IMR-90 (cell line): ENCODE measurements at places on chromosomes 6 and 20. TPM values are rescaled to one million over a fixed set of nuclear protein-coding genes. Genes with fewer than 3 reads are reported as not detected.

GRCh38 chr6:80382811-80383210, 276.3 kb downstream of the BCKDHB start:
- DNase-seq = peak; percentile 49
- no peak overlapping the region for H3K27ac ChIP-seq
- H3K4me3 ChIP-seq = no peak overlapping the region
- H3K36me3 ChIP-seq = no peaks in the 10 kb centered on the region

Gene CDH26
- polyA plus RNA-seq = not detected in 2 replicates

GRCh38 chr6:114100215-114100994, 129.5 kb upstream of the HDAC2 start:
- peak overlapping the region; percentile 32; the same call in 1 of the 2 replicates for H3K27ac ChIP-seq
- DNase-seq = peak; percentile 59
- H3K4me1 ChIP-seq = peaks cover 4% of the 10 kb centered on the region
- H3K27me3 ChIP-seq = no peaks in the 10 kb centered on the region

DNA sequence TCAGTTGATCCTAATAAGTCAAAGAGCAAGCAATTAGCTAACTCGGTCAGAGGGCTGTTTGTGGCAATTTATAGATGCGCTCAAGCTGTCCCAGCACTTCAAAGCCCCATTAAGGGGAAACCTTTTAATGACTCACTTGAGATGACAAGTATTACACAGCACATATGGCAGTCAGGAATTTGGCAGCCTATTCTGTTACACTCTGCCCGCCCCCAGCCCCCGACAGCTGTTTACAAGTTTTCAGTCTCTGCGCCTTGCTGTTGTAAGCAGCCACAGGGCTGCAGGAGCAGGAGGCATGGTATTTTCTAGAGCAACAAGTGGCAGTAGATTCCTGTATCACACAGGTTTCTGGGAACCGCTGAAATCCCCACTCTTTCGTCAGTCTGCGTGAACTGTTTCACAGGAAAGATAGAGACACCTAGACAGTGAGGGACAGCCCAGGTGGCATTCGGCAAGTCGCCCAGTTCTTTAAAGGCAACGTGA, 263.0 kb downstream of the FOXC1 start:
- peaks cover 4% of the 10 kb centered on the region for H3K4me1 ChIP-seq
- no peak overlapping the region for H3K27ac ChIP-seq
- no peaks in the 10 kb centered on the region for H3K36me3 ChIP-seq
- H3K4me3 ChIP-seq = no peak overlapping the region
- H3K27me3 ChIP-seq = no peaks in the 10 kb centered on the region
- peak; percentile 79 for DNase-seq

Gene SGK2
- 0.10 TPM in 1 of 2 replicates, not detected in the other for polyA plus RNA-seq

Gene KCTD20
- polyA plus RNA-seq = 48.5 and 55.4 TPM in 2 replicates

- peak; percentile 63 for DNase-seq
- no peaks in the 10 kb centered on the region for H3K36me3 ChIP-seq
- H3K27ac ChIP-seq = no peak overlapping the region
- peak overlapping the region; percentile 98; the same call in 1 of the 2 replicates for H3K4me3 ChIP-seq
These were observed 844 bp upstream of the ABRACL start for GRCh38 chr6:139027620-139028182.

GRCh38 chr6:145260484-145261175, 474.7 kb downstream of the EPM2A start:
- no peaks in the 10 kb centered on the region for H3K4me1 ChIP-seq
- H3K36me3 ChIP-seq = no peaks in the 10 kb centered on the region
- H3K27ac ChIP-seq = no peak overlapping the region

DNA sequence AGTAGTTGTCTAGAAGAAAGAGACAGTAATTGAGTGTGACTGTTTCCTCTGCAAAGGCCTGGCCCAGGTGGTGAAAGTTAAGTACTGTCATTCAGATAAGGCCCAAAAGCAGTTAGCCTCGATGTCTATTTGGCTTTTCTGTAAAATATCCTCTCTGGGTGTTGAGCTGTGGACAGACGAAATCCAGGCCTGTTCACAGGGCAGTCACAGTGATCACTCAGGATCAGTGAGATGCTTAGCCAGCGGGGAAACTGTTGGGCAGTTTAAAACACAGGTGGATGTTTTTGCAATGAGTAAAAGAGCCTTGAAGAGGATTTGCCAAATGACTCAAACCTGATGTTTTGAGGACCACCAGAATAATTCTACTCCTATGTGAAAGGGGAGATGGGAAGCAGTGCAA, 22.0 kb upstream of the PRDM1 start:
- no peaks in the 10 kb centered on the region for H3K27me3 ChIP-seq
- H3K27ac ChIP-seq = no peak overlapping the region
- H3K4me1 ChIP-seq = peaks cover 4% of the 10 kb centered on the region; the same call in 1 of the 2 replicates
- no peaks in the 10 kb centered on the region for H3K36me3 ChIP-seq
- peak; percentile 38 for DNase-seq
- H3K4me3 ChIP-seq = no peak overlapping the region

DNA sequence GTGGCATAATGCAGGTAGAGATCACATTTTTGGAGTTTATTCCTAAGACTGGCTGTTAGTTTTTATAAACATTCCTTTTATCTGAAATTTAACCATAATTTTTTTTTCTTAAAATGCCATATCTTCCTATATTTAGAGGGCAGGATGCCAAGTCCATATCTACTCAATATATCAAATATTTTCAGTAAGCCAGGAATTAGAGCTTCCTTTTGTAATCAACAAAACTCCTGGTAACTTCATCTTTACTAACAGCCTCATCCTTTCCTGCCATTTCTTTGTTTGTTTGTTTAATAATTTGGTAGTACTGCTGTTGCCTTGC, 136.3 kb downstream of the OLIG3 start:
- H3K27me3 ChIP-seq = peaks cover 3% of the 10 kb centered on the region
- H3K4me3 ChIP-seq = no peak overlapping the region
- no peak for DNase-seq

DNA sequence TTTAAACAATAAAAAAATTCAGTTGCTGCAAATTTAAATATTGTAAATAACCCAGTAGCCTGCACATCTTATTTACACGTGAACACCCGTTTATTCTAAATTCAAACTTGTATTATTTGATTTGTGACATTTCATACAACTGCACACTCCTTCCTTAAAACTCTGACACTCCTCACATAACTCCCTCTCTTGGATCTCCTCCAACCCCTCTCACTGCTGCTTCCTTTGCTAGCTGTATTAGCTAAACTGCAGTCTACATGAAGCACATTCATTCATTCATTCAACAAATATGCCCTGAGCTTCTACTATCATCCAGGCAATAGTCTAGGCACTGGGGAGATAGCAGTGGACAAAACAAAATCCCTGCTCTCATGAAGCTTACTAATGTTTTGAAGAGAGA, 47.0 kb downstream of the FBXL4 start:
- no peaks in the 10 kb centered on the region for H3K27me3 ChIP-seq
- H3K4me1 ChIP-seq = no peaks in the 10 kb centered on the region
- no peak overlapping the region for H3K27ac ChIP-seq
- peaks cover 3% of the 10 kb centered on the region; the same call in 1 of the 2 replicates for H3K36me3 ChIP-seq
- DNase-seq = peak; percentile 4
- no peak overlapping the region for H3K4me3 ChIP-seq

DNA sequence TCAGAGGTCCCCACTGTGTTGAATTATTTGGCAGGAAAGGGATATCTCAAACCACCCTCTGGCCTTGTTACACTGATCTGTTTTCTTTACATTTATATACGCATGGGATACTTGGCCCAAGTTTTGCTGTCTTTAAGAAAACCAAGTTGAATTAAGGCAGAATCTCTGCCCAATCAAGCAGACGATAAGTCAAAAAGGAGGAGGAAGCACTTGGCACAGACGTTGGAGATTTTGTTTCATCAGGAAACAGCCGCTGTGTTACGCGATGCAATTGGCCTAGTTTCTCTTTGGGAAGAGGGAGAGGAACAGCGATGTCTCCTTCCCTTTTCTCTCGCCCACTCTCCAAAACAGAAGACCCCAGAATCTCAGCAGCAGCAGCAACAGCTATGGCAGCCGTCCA, 20.2 kb upstream of the NAA20 start:
- H3K27me3 ChIP-seq = no peaks in the 10 kb centered on the region
- no peak overlapping the region for H3K4me3 ChIP-seq
- no peak for DNase-seq
- H3K27ac ChIP-seq = peak overlapping the region; percentile 17; the same call in 1 of the 2 replicates

Gene SPATA25
- polyA plus RNA-seq = 0.36 and 1.0 TPM in 2 replicates

DNA sequence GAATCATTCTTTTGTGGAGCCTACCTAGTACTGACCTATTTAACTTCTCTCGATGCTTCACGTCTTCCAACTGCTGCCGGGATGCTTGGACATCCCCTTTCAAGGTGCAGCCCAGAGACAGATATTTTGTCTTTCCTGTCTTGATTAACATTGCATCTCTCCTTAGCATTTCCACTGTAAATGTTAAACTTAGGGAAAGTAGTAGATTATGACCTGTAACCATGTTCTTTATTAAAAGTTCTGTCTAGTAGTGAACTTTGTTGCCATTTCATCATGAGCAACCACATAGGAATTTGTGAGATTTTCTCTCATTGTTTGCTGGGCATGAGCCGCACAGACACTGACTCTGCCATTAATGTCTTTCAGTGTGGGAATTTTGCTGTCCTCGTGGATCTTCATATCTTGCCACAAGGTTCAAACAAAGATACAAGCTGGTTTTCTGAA, 117.9 kb downstream of the JAG1 start:
- H3K27me3 ChIP-seq = no peaks in the 10 kb centered on the region
- peaks cover 17% of the 10 kb centered on the region for H3K4me1 ChIP-seq
- no peak overlapping the region for H3K27ac ChIP-seq
- DNase-seq = peak; percentile 66
- H3K4me3 ChIP-seq = no peak overlapping the region

DNA sequence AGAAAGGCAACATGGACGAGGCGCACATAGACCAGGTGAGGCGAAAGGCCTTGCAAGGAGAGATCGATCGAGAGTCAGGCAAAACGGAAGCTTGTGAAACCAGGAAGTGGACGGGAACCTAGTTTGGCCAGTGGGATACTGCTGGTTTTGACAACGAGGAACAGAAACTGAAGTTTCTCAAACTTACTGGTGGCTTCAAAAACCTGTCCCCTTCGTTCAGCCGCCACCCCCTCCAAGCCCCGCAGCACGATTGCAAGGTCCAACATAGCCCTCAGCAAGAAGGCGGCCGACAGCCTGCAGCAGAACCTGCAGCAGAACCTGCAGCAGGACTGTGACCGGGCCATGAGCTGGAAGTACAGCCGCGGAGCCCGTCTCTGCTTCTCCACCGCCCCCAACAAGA, 238.0 kb downstream of the KHDC1L start:
- H3K4me1 ChIP-seq = no peaks in the 10 kb centered on the region
- no peak overlapping the region for H3K27ac ChIP-seq
- H3K27me3 ChIP-seq = no peaks in the 10 kb centered on the region
- no peaks in the 10 kb centered on the region for H3K36me3 ChIP-seq
- DNase-seq = no peak
- H3K4me3 ChIP-seq = no peak overlapping the region

- H3K36me3 ChIP-seq = no peaks in the 10 kb centered on the region
- peak; percentile 100 for DNase-seq
- peaks cover 27% of the 10 kb centered on the region for H3K4me1 ChIP-seq
- H3K4me3 ChIP-seq = no peak overlapping the region
- H3K27me3 ChIP-seq = no peaks in the 10 kb centered on the region
These were observed 26.2 kb downstream of the ARHGAP18 start for GRCh38 chr6:129683601-129684322.

- peaks cover 22% of the 10 kb centered on the region for H3K36me3 ChIP-seq
- H3K4me3 ChIP-seq = no peak overlapping the region
- no peaks in the 10 kb centered on the region for H3K27me3 ChIP-seq
- no peaks in the 10 kb centered on the region for H3K4me1 ChIP-seq
- H3K27ac ChIP-seq = no peak overlapping the region
These were observed 40.0 kb upstream of the GNRH2 start for GRCh38 chr20:3003416-3003815.

Gene ME1
- 15.7 and 21.5 TPM in 2 replicates for polyA plus RNA-seq

DNA sequence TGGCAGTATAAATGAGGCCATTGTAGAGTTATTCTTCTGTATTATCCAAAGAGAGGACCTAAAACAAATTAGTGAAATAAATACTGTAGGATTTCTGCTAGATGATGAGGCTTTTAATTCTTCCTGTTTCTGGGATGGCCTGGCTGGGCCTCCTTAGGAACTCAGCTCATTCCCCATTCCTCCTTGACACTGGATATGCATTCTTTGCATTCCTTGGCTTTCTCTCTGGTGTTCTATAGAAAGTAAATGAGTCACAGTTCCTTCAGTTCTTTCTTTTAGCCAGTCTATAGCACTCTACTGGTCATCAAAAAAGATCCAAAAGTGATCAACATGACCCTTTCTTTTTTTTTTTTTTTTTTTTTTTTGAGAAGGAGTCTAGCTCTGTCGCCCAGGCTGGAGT, 8.6 kb downstream of the OR10C1 start:
- no peaks in the 10 kb centered on the region for H3K4me1 ChIP-seq
- H3K36me3 ChIP-seq = no peaks in the 10 kb centered on the region
- H3K27me3 ChIP-seq = no peaks in the 10 kb centered on the region
- no peak overlapping the region for H3K4me3 ChIP-seq
- no peak overlapping the region for H3K27ac ChIP-seq

Gene MCHR2
- polyA plus RNA-seq = not detected in 2 replicates

DNA sequence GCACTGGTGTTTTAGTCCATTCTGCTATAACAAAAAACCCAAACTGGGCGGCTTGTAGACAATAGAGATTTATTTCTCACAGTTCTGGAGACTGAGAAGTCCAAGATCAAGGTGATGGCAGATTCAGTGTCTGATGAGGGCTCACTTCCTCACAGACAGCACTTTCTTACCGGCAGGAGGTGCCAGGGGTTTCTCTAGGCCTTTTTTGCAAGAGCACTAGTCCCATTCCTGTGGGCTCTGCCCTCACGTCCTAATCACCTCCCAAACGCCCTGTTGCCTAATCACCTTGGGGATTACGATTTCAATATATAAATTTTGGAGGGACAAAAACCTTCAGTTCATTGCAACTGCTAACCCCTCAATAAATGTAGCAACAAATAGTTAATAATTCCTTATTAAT, 140.0 kb upstream of the SGK1 start:
- DNase-seq = no peak
- H3K36me3 ChIP-seq = no peaks in the 10 kb centered on the region
- H3K4me3 ChIP-seq = no peak overlapping the region
- no peak overlapping the region for H3K27ac ChIP-seq
- no peaks in the 10 kb centered on the region for H3K27me3 ChIP-seq
- H3K4me1 ChIP-seq = peaks cover 2% of the 10 kb centered on the region; the same call in 1 of the 2 replicates

Gene ZC3H12D
- 0.07 and 0.12 TPM in 2 replicates for polyA plus RNA-seq

Gene TINAG
- not detected in 2 replicates for polyA plus RNA-seq

GRCh38 chr6:31453259-31453658, 44.7 kb upstream of the MICB start:
- no peaks in the 10 kb centered on the region for H3K36me3 ChIP-seq
- no peak overlapping the region for H3K4me3 ChIP-seq
- DNase-seq = no peak
- peaks cover 14% of the 10 kb centered on the region for H3K27me3 ChIP-seq
- no peak overlapping the region for H3K27ac ChIP-seq

Gene FOXF2
- 16.3 and 17.3 TPM in 2 replicates for polyA plus RNA-seq

Gene HAO1
- polyA plus RNA-seq = not detected in 2 replicates

Gene C20orf204
- 0.09 and 0.11 TPM in 2 replicates for polyA plus RNA-seq
